Brain (organoid and tissue), 16 donors: ENCODE measurements at places on chromosomes 3 and 15. TPM values are rescaled to one million over a fixed set of nuclear protein-coding genes. Genes with fewer than 3 reads are reported as not detected.

Gene LRRC2
- polyA plus RNA-seq: 0.27 TPM

Gene SUCLG2
- 4.9 TPM for polyA plus RNA-seq

Gene PLA2G4E
- polyA plus RNA-seq: not detected

Gene STX19
- 0.39 TPM for polyA plus RNA-seq

Gene DGKG
- polyA plus RNA-seq: 3.8 TPM

Gene SLC12A1
- not detected for polyA plus RNA-seq

Gene RHOV
- 2.3 TPM for polyA plus RNA-seq
